ENCODE measurements at places on chromosomes 7 and 10.

DNA sequence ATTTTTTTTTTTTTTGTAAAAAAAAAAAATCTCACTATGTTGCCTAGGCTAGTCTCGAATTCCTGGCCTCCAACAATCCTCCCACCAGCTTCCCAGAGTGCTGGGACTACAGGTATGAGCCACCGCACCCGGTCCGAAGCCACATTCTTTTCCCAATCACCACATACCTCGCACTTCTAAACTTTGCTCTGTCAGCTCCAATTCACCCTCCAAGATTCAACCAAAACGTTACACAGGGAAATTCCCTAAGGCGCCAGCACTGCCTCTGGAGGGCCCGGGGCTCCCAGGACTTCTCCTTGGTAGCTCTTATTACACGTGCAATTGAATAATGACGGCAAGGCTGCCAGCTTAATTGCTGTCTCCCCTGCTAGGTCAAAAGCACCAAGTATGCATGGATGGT, 10.3 kb upstream of the DNAAF5 start:
- DNase-seq: no peak

DNA sequence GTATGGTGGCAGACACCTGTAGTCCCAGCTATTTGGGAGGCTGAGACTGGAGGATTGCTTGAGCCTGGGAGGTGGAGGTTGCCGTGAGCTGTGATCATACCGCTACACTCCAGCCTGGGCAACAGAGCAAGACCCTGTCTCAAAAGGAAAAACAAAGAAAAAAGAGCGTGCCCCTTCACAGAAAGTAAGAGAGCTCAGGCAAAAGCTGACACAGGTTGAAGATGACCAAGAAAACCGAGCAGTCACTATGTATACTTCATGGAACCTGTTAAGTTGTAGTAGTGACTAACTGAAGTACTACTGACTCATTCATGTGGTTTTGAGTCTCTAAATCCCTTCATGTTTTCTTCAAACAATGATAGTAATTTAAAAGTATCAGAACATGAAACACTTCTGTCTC, 1.2 kb upstream of the PRRT4 start:
- DNase-seq: no peak

GRCh38 chr10:117541909-117542705, 439 bp upstream of the EMX2 start:
- DNase-seq: no peak

GRCh38 chr10:46233181-46233580, 53.6 kb upstream of the ANTXRL start:
- no peak for DNase-seq

DNA sequence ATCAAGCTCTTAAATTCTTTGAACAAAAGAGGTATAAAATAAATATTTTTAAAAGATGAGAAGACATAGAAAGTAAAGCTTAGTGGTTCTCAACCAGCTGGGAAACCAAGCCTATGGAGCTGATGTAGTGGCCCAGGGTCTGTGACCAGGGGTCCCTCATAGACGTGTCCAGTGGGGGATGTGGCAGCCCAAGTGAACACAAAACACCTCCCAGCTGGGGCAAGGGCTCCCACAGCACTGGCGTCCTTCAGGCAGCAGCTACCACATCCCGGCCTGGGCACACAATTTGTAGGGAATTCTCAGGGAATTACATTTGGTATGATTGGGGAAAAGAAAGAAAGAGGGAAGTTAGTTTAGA, 17.8 kb upstream of the CCDC71L start:
- no peak for DNase-seq

DNA sequence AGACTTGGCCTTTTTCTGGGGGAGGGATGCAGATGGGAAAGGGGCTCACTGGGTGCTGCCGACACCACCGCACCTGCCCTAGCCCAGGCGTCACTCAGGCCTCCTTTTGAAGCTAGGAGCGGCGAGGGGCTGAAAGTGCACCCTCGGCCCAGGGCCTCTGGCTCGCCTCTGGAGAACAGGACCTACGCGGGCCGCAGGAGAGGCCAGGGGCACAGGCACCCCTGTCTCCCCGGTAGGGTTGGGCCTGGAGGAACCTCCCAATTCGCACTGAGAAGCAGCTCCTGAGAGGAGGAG, 46.5 kb upstream of the PRKAR1B start:
- no peak for DNase-seq

- DNase-seq: no peak
Measured at GRCh38 chr10:98256692-98257091, 11.3 kb downstream of the LOXL4 start.

Data from stimulated activated CD8-positive, alpha-beta memory T cell treated with anti-CD3 and anti-CD28 coated beads, Interleukin-12 subunit alpha, Interleukin-12 subunit beta, amount 100 ng/mL, for 4 hours (primary cell).